ENCODE measurements at places on chromosomes 5 and 9.

GRCh38 chr5:154743812-154744211, 11.4 kb upstream of the LARP1 start:
- DNase-seq, result no peak

GRCh38 chr5:140833993-140834392, at the start of gene PCDHA7:
PCDHA7 (plus strand) TSS chr5:140834269; CDS start chr5:140834384, 115 bp downstream.
- no peak for DNase-seq

GRCh38 chr5:33330426-33330825, 110.3 kb upstream of the TARS1 start:
- no peak for DNase-seq

GRCh38 chr5:84303315-84303714, 81.4 kb downstream of the EDIL3 start:
- DNase-seq, result no peak

GRCh38 chr5:103624035-103624480, 61.5 kb upstream of the NUDT12 start:
- no peak for DNase-seq

GRCh38 chr5:116504593-116505166, 69.9 kb downstream of the SEMA6A start:
- DNase-seq, result no peak

GRCh38 chr5:50822761-50823160, 156.3 kb downstream of the PARP8 start:
- DNase-seq, result no peak

- DNase-seq, result no peak
These were observed 393.1 kb downstream of the BRINP1 start for GRCh38 chr9:118976160-118976559.

GRCh38 chr5:80059354-80059980, 24.3 kb downstream of the THBS4 start:
- no peak for DNase-seq

DNA sequence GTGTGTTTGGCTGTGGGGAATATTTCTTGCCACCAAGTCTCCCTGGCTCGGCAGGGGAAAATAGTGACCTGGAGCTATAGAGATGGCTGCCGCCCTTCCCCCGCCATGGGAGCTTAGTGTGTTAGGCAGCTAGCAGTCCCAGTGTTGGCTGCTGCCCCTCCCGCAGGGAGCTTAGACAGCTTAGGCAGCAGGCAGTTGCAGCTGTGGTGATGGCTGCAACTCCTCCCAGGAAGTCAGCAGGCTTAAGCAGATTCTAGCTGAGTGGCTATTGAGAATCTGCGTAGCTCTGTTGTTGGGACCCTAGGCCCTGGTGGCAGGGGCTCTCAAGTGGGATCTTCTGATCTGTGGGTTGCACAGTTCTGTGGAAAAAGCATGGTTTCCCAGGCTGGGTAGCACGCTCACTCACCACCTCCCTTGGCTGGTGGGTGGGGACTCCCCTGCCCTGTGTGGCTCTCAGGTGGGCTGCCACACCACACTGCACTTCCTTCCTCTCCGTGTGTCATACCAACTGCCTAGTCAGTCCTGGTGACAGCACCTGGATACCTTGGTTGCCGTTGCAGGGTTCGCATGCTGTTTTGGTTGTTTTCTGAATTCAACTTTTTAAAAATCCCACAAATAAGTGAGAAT, 9.3 kb downstream of the OR1N2 start:
- DNase-seq, result no peak

- DNase-seq, result no peak
These were observed 121.2 kb downstream of the PHF2 start for GRCh38 chr9:93697352-93698139.

DNA sequence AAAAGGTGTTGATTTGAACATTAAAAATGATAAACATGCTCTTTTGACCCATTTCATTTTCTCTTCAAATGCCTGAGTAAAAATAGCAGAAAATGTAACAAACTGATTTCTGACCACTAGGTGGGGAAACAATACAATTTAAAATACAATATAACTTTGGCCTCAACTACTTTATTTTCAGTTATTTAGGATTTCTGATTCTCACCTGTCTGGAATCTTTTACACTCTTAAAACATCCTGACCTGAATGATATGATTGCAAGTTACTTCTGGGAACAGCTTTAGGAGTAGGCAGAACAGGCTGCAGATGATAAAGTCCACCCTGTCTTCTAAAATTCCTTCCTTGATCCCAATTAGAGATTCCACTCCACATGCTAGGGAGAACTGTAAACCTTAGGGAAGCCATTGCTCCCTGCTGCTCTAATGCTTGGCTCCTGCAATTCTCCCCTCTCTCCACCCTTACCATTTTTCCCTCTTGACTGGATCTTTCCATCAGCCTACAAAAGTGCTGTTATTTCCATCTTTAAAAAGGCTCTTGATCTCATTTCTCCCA, 70.3 kb downstream of the FYB1 start:
- DNase-seq, result no peak

DNA sequence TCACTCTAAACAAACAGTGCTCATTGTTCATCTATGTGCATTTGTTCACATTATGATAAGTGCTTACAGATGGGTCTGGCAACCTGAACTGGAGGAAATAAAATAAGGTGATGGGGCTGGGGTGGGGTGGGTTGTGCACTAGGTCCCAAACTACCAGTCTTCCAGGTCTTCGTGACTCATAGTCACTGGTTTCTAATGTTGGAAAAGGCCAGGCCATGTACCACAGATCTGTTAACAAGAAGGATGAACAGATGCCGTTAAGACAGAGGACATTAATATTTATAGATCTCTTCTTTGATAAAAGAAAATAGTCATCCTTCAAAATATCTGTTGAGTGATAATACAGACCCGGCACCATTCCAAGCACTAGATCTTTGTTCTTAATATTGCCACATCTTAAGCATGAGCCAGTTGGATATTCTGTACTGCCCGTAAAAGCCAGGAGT, 71.4 kb upstream of the STARD4 start:
- no peak for DNase-seq

GRCh38 chr5:127976991-127977717, 106.4 kb upstream of the SLC12A2 start:
- DNase-seq, result no peak

- DNase-seq, result no peak
These were observed 3.6 kb upstream of the PFN3 start for GRCh38 chr5:177403792-177404640.

DNA sequence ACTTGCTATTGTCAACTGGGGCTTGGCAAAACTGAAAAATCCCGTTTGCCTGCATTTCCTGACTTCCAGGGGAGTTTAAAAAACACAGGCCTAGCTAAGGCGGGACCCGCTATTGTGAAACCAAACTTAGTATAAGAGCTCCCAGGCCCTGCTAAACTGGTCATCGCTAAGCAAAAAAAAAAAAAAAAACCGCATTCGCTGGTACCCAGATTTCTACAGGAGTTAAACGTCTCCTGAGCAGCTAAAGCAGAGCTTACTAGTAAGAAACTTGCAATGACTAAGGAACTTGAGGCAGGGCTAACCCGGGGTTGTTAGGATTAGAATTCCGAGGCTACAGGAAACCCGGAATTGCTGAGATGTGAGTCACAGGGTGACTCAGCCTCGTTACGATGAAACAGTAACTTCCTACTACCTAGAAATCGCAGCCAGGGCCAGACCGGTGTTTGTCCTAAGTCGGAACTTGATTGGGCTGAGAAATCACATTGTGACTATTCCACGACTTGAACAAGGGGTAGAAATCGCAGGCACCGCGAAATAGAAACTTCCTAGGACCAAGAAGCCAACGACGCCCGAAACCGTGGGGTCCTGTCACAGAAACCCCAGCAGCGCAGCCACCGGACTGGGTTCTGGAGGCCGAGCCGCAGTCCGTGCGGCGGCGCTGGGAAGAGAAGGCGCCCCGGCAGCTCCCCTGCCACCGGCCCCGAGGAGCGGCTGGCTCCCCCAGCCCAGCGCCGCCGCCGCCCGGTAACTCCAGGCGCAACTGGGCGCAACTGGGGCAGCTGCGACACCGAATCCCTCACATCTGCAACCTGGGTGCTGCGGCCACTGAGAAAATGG, 89.4 kb downstream of the ANXA2R start:
- DNase-seq, result peak; percentile 98

DNA sequence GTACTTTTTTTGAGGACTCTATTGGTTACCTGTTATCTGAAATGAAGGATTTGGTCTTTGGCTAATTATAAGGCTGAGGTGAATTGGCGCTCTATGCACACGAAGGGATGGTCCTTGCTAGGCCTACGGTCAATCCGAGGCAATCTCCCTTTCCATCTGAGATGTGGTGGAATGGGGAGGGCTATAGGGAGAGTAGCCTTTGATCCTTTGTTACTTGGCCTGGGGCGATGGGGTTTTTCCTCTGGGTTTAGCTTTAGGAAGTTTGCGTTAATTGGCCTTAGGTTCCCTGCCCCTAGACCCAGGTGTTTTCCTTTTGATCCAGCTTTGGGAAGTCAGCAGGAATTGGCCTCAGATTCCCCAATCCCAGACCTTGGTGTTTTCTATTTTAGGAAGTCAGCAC, 102.1 kb upstream of the C9orf72 start:
- DNase-seq, result no peak

DNA sequence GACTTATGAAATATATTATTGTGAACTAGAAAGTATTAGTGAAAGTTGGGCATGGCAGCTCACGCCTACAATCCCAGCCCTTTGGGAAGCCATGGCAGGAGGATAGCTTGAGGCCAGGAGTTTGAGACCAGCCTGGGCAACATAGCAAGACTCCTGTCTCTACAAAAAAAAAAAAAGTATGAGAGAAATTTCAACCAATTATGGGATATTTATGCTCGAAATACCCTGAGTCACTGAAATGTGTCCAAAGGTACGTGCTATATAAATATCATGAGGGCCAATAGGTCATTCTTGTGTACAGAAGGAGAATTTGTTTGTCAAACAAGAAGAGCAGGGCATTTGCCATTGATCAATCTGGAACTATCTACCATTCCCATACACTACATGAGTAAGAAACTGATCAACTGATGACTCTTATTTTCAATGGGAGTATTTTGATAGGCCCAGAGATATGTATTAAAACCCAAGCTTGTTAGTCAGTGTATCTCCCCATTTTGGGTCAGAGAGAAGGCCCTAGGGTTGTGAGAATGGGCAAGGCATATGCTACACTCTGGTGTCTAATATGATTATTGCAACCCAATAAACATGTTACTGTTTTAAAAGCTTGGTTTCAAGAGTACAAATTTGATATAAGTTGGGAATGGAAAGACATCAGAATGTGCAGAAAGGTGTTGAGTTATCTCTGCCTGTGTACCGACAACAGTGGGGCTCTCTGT, 21.7 kb upstream of the HOMER1 start:
- no peak for DNase-seq

DNA sequence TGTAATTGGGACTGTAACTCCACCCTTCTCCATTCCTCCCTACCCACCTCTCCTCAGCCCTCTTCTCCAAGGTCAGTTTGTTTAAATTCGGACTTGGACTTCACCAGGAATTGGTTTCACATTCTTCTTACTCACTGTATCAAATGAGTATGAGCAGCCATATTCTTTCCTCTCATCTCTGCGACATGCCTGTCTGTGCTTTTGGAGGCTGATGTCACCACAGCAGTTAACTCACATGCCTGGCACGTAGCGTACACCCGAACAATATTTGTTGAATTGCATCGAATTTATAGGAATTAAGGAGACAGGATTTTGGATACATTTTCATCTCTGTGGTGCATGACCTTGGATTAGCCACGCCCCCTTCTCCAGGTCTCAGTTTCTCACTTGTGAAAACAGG, 291.1 kb downstream of the ASTN2 start:
- DNase-seq, result no peak

- no peak for DNase-seq
These were observed 85.3 kb downstream of the XRCC4 start for GRCh38 chr5:83162601-83163000.

- DNase-seq, result no peak
These were observed 47.6 kb downstream of the ACER2 start for GRCh38 chr9:19456426-19456825.

GRCh38 chr5:141910271-141910673, 13.4 kb upstream of the DELE1 start:
- no peak for DNase-seq

- no peak for DNase-seq
These were observed 179.8 kb upstream of the EDIL3 start for GRCh38 chr5:84564321-84565075.

- DNase-seq, result no peak
These were observed 48.6 kb upstream of the FCN1 start for GRCh38 chr9:134966270-134966669.

GRCh38 chr9:93960971-93961841, 6.1 kb upstream of the BARX1 start:
- no peak for DNase-seq

GRCh38 chr9:113624721-113625120, 161.2 kb downstream of the RGS3 start:
- no peak for DNase-seq

DNA sequence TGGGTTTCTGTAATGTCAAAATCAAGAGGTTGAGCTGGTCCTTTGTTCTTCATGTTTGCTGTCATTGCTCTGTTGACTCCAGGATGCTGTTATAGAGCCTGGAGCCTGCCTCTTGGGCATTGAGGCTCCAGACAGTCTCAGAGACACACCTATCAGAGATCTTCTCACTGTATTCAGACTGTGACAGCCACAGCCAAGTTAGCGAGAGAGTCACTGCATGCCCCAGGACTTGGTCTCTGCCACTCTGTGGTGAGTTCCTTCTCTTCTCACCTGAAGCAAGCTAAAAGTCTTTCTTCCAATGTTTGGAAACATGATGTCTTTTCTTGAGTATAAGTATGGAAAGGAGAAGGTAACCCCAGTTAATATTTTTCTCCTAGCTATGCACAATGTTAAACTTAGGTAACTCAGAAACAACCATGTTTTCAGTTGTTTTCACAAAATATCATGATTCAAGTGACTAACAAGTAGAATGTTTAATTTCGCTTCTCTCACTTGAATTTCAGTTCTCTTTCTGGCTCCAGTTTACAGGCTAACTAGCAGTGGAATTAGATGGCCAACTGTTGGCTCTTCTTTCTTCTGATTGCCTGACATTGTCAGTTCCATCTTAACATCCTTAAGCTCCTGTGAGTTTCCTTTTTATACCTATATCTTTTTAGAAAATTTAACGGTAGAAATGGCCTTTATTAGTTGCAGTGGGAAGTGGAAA, 20.6 kb upstream of the ZFYVE16 start:
- DNase-seq, result no peak

All from HS-27A (cell line).